ENCODE measurements at places on chromosomes 12 and 14.

- no peak for DNase-seq
Observed at GRCh38 chr12:104010606-104011169, 39.3 kb downstream of the GLT8D2 start.

GRCh38 chr12:2555487-2556082, 239.2 kb upstream of the FKBP4 start:
- DNase-seq = no peak

DNA sequence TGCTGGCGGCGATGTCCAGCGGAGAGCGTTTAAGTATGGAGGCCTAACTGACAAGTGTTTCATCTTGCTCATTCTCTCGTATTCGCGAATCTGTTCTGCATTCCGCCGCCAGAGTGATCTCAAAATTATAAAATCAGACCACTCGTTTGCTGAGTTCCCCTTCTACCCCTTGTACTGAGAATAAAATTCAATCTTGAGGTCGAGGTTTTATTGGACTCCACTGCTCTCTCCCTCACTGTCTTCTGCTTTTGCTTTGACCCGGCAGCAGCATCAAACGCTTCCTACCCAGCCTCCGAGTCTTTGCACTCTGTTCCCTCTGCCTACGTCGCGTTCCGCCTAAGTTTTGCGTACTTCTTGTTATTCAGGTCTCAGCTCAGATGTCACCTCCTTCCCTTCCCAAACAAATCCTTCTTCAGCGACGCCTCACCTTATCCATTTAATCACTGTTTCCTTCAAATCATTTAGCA, 462 bp downstream of the KNTC1 start:
- DNase-seq = no peak

GRCh38 chr14:42190744-42191143, 584.1 kb downstream of the LRFN5 start:
- no peak for DNase-seq

All from activated CD4-positive, alpha-beta T cell treated with anti-CD3 and anti-CD28 coated beads, Interleukin-2, amount 50 U/mL, for 48 hours (primary cell).